ENCODE measurements at places on chromosomes 13 and 19.

DNA sequence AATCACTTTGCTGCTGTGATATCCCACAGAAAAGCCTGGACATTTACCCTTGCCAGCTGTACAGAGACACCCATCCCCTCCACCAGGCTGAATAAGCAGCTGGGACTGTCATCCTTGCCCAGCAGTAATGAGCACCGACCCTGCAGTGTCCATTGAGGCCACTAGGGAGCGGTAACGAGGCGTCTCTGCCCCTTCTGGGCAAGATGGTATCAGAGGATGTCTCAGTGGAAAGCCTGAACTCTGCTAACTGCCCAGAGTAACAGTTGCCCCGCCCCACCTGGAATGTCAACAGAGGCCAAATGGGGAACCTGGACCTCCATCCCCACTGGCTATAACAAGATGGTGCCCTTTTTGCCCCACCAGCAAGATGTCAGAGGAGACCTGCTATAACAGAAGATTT lies 22.8 kb upstream of the CEACAM20 start:
- DNase-seq, result no peak

DNA sequence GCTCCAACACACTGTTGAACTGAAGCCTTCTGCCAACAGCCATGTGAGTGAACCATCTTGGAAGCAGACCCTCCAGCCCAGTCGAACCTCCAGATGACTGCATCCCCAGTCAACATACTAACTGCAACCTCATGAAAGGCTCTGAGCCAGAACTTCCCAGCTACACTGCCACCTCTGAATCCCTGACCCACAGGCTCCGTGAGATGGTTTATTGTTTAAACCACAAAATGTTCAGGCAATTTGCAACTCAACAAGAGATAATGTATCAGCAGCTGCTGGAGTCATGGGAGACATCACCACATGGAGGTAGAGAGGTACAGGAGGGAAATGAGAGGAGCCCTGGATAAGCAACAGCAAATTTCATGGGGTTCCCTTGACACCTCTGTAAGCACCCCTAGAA lies 266.4 kb upstream of the NBEA start:
- no peak for DNase-seq

GRCh38 chr13:81957121-81957520 lies 1616.2 kb upstream of the SPRY2 start:
- DNase-seq, result no peak

GRCh38 chr13:100235311-100235901 lies 146.5 kb downstream of the PCCA start:
- peak; percentile 8 for DNase-seq

DNA sequence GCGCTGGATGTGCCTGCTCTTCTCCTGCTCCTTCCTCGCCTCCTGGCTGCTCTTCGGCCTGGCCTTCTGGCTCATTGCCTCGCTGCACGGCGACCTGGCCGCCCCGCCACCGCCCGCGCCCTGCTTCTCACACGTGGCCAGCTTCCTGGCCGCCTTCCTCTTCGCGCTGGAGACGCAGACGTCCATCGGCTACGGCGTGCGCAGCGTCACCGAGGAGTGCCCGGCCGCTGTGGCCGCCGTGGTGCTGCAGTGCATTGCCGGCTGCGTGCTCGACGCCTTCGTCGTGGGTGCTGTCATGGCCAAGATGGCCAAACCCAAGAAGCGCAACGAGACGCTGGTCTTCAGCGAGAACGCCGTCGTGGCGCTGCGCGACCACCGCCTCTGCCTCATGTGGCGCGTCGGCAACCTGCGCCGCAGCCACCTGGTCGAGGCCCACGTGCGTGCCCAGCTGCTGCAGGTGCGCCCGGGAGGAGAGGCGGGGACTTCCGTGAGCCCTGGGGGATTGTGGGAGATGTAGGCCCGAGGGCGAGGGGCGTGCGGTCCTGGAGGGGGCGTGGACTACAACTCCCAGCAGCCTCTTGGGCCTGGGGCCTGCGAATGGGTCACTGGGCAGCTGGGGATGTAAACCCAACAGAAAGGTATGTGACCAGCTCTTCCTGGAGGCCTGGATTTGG lies 6.7 kb downstream of the KCNJ14 start:
- DNase-seq, result no peak

- no peak for DNase-seq
These were observed 2.6 kb upstream of the LRP3 start for GRCh38 chr19:33191501-33191900.

DNA sequence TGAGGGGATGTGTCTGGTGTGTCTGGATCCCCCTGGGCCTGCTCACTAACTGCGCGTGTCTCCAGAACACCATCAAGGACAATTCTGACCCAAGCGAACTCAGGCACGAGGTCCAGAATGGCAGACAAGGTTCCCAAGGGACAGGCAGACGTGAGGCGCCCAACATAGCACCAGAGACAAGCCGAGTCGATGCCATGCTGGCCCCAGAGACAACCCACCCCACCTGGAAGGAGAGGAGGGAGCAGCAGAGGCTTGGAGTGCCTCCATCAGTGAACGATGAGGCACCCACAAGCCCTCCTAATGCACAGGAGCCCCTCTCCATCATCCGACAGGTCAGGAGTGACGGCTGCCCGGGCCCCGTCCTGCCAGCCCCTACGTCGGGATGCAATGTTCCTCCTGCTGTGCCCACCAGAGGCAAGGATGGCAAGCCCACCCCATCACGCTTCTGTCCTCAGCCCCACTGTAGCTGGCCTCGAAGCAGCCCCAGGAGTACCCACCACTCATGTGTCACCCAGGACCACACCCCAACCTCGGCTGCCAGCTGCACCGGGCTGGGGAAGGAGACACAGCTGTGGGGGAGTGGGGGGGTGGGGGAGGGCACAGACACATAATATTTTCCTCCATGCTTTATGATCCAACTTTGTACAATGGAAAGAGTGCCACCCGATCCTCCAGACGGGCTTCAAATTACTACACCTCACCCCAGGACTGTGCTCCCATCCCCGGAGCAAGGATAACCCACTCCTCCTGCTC lies 11.8 kb downstream of the AP3D1 start:
- DNase-seq, result no peak

DNA sequence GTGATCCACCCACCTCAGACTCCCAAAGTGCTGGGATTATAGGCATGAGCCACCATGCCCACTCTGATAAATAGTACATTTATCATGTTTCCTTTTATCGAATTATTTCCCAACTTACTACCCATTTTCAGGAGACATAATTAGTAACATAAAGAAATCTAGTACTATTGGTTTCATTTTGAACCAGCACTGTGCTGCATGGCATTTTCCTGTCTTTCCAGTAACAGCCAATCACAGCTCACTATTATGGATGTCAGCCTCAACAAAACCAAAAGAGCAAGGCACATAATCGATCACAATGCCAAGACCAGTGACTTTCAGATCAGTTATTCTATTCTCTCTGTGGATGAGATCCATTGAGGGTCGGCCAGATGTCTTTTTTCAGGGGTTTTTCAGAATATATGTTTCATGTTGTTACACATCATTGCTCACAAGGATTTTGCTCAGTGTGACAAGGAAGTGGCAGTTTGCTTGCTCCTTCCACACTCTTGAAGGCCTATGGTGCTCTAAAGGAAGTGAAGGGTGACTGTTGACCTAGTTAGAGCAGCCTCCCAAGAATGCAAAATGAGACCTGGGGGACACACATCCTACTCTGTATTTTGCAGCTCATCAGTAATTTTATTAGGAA lies 233.4 kb downstream of the KCNRG start:
- DNase-seq, result no peak

- no peak for DNase-seq
These were observed 1.6 kb downstream of the PKN1 start for GRCh38 chr19:14434543-14435319.

- no peak for DNase-seq
These were observed 251.3 kb downstream of the SHISA2 start for GRCh38 chr13:25800523-25800922.

GRCh38 chr13:33111414-33112110 lies 95.3 kb downstream of the KL start:
- DNase-seq, result no peak

DNA sequence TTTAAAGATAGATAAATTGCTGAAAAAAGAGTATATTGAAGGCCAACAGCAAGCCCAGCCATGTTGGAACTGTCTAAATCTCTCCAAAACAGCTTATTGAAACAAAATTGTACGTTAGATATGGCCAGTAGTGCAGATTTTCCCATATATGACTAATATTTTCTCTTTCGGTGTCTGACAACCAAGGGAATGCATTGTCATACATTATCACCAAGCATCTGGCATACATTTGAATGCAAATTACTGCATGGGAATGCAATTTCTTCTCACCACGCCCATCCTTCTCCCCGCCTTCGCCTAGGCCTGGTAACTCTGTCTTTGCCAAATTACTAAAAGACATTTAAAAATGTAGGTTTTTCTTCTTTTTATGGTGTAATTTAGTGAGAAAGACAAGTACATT lies 32.5 kb upstream of the IRS2 start:
- DNase-seq, result no peak

DNA sequence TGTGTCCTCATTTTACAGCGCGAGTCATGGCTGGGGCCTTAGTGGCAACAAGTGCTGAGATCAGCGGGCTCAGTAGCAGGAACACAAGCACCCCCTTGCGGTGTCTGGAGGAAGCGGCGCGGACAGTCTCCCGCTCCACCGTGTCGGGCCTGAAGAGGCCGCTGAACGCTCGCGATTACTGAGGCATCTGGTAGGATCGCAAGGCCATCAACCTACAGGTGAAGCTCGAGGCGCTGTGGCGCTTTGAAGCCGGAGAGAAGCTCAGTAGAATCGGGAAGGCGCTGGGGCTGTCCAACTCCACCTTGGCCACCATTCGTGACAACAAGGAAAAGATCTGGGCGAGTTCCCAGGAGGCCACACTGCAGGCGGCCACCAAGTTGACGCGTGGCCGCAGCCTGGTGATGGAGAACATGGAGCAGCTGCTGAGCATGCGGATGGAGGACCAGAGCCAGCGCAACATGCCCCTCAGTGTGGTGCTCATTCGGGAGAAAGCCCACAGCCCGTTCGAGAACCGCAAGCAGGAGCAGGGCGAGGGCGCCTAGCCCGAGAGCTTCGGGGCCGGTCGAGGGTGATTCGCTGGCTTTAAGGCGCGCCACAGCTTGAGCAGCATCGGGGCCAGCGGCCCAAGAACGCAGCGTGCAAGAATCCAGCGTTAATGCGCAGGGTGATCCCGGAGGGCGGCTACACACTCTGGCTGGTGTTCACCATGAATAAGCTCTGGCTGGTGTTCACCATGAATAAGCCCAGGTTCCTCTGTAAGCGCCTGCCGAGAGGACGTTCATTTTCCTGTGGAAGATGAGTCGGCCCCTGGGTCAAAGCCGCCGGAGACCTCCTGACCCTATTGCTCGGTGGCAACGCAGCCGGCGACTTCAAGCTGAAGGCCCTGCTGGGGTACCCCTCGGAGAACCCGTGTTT lies 8.3 kb upstream of the MZF1 start:
- DNase-seq, result peak; percentile 70

- no peak for DNase-seq
These were observed 98.9 kb upstream of the SIAH3 start for GRCh38 chr13:45950386-45951000.

DNA sequence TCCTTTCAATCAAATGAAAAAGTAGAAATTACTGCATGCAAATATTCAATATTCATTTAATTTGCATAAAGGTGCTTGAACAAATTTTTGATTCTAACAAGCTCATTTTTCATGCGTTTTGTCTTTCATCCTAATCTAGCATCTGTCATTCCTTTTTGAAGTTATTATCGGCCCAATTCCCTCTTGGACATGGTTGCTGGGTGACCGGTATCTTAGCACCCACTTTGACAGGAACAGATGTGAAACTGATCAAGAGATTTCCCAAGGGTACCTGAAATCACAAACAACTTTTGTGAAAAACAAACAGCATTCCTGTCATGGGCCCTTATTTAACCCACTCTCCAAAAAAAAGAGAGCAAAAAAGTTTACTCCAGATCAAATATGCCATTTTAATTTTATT lies 13.3 kb downstream of the DACH1 start:
- DNase-seq, result no peak

DNA sequence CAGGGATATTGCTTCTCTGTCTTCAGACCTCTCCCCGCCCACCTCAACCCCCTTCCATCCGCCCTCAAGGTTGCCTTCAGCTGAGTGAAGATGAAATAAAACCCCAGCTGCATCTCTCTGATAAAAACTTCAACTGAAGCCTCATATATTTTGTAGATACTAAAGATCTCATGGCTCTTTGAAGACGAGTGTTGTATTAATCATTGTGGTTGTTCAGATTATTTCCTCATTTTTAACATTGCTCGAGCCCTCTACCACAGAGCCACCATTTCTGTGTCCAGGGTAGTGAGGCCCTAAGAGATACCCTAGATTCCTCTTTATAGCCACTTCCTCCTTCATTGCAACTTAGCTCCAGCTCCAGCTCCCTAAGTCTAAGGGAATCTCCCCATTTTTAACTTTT lies 312.8 kb upstream of the ZNF507 start:
- no peak for DNase-seq

DNA sequence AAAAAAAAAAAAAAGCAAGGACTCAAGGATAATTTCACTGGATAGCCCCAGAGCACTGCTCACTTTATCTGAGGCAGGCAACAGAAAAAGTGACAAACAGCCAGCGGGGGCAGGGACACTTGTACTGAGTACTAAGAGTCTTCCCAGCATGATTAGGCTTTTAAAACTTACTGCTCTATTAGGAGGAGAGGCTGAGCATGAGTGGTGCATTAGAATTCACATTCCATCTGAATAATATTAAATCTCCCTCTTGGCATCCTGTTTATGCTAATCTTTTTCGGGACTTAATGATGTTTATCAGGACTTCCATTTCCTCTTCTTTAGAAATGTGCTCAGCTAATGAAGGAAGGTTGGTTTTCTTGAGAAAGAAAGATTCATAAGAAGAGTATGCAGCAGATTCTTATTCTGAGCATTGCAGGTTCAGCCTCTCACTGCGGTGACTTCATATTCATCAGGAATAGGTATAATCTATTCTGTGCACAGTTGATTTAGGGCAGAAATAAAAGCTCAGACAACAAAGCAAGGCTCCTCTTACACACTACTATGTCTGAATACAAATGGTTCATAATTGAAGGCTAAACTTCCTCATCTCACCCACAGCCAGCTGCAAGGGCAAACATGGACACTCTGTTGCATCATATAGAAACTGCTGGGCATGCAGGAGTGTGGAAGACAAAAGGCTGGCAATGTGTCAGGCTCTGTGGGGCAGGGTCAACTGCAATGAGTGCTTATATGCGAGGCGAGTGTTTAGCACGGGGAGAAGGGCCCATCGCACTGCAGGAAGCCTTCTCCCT lies 107.0 kb downstream of the KL start:
- DNase-seq, result no peak

DNA sequence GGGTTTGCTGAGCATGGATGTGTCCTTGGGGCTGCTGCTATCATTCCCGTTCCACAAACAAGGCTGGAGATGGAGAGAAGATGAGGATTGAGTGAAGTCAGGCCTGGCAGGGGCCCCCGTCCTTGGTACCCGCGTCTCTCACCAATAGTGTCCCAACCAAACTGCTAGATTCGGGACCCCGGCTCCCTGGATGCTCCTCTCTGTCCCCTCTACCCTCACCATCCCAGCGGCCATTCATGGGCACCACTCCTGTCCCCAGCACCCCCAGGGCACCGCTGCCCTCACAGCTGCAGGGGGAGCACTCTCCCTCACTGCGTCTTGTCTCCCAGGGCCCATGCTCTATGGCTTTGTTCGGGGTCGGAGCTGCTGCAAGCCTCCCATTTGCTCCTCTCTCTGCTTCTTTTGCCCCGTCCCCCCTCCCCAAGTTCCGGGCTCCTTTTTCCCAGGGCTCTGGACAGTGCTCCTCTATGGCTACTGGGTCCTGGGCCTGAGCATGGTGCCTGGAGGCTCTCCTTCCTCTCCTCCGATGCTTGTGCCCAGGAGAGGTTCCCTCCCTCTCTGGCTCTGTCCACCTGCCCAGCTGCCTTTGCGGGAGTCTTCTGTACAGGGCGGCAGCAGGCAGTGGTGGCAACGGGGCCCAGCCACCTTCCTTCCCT lies 219.5 kb downstream of the TEX29 start:
- no peak for DNase-seq
